Stimulated activated CD8-positive, alpha-beta memory T cell treated with anti-CD3 and anti-CD28 coated beads, Interleukin-7, amount 100 ng/mL, for 1 hour (primary cell): ENCODE measurements at places on chromosomes 1 and 21.
A peak's percentile ranks its signal among the peaks of the same experiment; 100 is the strongest.

DNA sequence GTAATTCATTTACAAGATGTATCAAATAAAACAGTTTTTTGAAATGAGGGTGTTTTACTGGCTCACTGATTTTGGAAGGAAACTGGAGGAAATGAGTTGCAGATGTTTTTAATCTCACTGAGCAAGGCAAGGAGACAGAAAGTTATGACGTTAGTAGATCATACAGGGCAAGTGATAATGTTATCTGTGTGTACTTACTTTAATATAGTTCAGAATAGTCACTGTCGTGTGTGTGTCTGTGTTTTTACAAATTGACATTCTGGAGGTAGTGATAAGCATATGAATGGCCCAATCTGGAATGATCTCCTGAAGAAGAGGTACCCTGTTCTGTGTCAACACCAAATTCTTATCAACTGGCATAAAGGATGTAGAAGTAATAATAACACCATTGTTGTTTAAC is 1.9 kb upstream of the GBP4 start:
- DNase-seq, result no peak

DNA sequence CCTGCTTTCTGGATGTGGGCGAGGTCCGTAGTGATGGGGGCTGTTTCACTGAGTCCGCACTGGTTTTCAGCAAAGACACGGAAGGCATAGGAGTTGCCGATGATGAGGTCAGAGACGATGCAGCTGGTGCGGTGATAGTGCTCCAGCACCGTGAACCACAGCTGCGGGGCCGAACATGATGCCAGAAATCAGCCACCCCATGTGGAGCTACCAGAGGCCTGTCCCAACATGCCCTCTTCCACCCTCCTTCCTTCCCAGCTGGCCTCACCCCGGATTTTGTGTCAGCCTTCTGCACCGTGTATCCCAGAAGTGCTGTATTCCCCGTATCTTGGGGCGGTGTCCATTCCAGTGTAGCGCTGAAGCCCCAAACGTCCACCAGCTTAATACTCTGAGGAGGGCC is 10.0 kb downstream of the MYBPHL start:
- DNase-seq, result no peak

GRCh38 chr1:7670334-7671145 is 100.6 kb upstream of the VAMP3 start:
- DNase-seq, result no peak

DNA sequence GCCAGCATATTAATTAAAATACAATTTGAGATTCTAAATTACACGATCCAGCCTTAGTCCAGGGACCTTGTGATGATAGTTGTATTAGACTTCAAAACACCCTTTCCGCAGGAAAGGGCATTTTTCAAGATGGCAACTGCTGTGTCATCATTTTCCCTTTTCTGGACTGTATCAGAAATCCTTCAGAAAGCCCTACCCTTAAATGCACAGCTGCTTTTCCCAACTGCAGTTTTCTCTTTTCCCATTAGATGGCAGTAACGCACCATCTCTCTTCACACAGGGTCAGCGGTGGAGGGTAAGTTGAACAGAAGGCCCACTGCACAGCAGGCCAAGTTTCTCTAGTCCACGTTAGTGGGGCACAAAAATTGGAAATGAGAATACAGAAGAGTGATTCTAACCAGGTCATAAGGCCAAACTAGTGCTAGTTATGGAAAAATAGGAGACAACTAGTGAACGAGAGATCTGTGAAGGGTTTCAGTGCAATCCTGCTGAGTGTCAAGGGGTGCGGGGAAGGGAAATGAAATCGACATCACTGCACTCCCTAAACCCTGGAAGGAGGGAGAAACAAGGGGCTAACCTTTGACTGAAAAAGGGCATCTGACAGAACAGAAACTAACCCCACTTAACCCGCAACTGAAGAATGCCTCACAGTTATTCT is 22.1 kb upstream of the TDRD10 start:
- peak; percentile 31 for DNase-seq

GRCh38 chr1:167490765-167491164 is 27.6 kb downstream of the CD247 start:
- no peak for DNase-seq

GRCh38 chr1:184792450-184792969 is 37.9 kb upstream of the EDEM3 start:
- no peak for DNase-seq

- no peak for DNase-seq
Measured at GRCh38 chr1:234586304-234586703, 23.7 kb downstream of the IRF2BP2 start.

- DNase-seq, result no peak
Measured at GRCh38 chr1:69911301-69911801, 294.0 kb downstream of the LRRC40 start.

DNA sequence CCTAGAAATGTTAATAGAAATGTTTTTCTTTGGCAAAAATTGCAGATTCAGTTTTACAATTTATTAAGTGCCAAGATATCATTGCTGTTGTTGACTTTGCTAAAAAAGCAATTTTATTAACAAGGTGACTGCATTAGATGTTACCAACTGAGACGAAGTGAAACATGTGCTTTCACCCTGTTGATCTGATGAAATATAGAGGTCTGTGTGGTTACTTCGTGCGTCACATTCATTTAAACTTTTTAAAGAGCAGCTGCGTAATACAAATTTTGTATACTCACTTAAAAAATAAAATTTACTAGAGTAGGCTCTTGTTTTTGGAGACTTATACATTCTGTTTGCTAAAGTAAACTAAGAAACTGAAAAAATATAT is 465.7 kb downstream of the USP25 start:
- no peak for DNase-seq

DNA sequence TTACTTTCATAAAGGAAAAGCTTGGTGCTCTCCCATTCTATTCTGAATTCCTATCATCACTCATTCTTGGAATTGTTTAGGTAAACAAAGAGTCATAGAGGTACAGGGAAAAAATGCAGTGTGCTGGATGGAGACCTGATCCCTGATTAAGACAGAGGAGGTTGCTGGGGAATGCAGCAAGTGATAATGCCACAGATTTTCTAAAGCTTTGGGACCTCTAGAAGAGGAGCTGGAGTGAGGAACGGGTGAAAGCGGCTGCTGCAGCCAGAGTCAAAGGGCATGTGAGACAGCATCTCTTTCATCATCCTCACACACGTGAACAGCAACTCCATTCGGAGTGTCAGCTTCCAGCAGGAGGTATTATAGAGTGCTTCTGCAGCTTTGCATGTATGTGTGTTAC is 54.9 kb upstream of the DIPK1A start:
- no peak for DNase-seq

- DNase-seq, result no peak
Measured at GRCh38 chr1:42979896-42980800, 21.5 kb upstream of the SLC2A1 start.

- no peak for DNase-seq
Measured at GRCh38 chr1:29460041-29460610, 223.8 kb downstream of the PTPRU start.
